Hindlimb muscle (tissue), 1 donor: ENCODE measurements at places on chromosomes 5 and 9. TPM values are rescaled to one million over a fixed set of nuclear protein-coding genes. Genes with fewer than 3 reads are reported as not detected.

Gene GFI1B
- polyA plus RNA-seq, result 0.56 TPM

Gene FOXD4L5
- polyA plus RNA-seq, result 1.1 TPM

- no peak for DNase-seq
Measured at GRCh38 chr5:181166812-181167733, 19.7 kb downstream of the OR2V2 start.

GRCh38 chr5:120158211-120158610 lies 305.9 kb upstream of the PRR16 start:
- DNase-seq, result no peak

DNA sequence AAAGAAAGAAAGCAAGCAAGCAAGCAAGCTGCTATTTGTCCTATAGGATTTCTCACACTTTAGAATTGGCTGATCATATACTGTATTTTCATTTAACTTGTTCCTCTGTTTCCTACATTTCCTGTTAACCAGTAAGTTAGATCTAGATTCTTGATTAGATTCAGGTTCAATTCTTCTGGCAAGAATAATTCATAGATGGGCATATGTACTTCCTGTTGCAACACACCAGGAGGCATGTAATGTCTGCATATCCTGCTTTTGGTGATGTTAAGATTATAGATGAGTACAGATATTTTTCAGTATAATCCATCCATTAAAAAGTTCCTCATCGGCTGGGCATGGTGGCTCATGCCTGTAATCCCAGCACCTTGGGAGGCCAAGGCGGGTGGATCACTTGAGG lies 10.8 kb upstream of the KIF27 start:
- DNase-seq, result no peak

DNA sequence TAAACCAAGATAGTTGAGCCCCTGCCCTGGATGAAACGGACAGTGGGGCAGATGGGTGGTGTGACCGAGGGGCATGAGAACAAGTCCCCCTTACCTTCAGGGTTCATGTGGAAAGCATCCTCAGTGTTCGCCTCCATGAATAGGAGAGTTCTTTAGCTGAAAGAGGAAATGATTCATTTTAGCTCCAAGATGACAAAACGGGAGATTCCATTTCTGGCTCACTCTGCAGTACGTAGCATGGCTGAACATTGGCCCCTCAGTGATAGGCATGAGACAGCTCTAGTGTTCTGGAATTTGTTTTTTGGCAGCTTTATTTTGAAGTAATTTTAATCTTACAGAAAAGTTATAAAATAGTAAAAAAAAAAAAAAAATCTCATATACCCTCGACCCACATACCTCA lies 70.2 kb upstream of the AGXT2 start:
- no peak for DNase-seq

DNA sequence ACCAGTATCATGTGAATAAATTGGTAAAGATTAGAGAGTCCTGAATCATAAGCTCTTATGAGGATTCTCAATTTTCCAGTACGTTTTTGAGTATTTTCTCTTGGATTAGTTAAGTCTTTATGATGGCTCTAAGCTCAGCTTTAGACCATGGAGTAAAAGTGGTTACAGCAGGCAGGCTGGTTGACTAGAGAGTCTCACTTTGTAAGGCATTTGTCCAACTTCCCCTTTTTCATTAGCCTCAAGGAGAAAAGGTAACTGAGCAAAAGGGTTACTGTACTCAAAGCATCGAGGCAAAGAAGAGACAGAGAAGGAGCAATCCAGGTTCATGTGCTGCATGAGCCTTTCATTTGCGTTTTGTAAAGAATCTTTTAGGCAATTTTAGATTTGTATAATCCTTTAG lies 8.5 kb downstream of the NOP16 start:
- no peak for DNase-seq

Gene SPARC
- 3,722 TPM for polyA plus RNA-seq

- DNase-seq, result no peak
Measured at GRCh38 chr9:69237702-69238295, 63.7 kb downstream of the TJP2 start.

DNA sequence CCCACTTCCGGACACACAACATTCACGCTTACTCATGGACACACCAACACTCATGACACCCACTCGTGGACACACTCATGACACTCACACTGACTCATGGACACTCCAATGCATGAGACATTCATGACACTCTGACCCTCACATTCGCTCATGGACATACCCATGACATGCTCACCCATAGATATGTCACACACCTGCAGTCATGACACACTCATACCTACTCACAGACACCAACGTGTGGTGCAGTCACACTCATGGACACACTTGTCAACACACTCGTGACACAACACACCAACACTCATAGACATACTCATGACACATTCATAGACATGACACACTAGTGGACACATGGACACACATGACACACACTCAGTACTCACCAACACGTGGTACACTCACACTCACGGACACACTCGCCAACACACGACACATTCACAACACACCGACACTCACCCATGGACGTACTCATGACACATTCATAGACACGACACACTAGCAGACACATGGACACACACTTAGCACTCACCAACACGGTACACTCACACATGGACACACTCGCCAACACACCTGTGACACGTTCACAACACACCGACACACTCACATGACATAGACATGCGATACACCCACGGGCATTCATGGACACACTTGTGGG lies 73.4 kb downstream of the PHF2 start:
- DNase-seq, result no peak
